AG08395 (cell line): ENCODE measurements at places on chromosomes 7 and 10.

DNA sequence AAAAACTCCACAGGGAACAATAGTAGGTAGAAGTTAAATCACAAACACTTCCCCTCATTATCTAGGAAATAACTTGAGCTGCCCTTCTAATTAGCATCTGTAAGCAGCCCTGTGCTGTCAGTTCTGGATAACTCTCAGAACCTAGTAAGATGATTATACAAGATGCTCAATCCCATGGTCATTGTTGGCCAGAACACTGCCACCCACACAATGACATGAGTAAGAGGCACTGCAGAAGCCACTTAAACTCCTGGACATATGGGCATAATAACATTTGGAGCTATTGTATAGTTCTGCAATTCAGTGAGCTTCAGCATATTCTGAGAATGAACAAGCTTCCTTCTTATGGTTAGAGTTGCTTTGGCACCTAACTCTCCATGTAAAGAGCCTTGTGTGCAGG, 153.8 kb downstream of the PLPP4 start:
- DNase-seq: no peak

GRCh38 chr10:13272164-13272571, 27.7 kb downstream of the PHYH start:
- peak; percentile 34 for DNase-seq

GRCh38 chr10:65838811-65839210, 1087.0 kb upstream of the LRRTM3 start:
- DNase-seq: no peak

- DNase-seq: peak; percentile 17
Measured at GRCh38 chr10:30058570-30059132, 735 bp downstream of the JCAD start.

DNA sequence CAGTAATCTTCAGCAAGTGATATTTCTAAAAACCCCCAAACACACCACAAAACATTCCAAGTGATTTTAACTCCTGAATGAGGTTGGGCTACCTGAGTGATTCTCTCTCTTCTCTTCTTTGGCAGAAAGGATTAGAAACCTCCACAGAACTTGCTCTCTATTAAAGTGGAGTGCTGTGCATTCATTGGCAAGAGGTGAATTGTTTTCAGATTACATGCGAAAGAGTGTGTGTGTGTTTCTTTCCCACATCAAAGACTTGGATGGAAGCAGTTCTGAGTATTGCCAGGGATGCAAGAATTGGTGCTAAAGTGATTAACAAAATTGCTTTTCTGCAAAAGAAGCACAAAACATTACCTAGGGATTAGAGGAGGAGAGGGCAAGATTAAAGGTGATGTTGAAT, 13.1 kb upstream of the FBXW4 start:
- DNase-seq: no peak

DNA sequence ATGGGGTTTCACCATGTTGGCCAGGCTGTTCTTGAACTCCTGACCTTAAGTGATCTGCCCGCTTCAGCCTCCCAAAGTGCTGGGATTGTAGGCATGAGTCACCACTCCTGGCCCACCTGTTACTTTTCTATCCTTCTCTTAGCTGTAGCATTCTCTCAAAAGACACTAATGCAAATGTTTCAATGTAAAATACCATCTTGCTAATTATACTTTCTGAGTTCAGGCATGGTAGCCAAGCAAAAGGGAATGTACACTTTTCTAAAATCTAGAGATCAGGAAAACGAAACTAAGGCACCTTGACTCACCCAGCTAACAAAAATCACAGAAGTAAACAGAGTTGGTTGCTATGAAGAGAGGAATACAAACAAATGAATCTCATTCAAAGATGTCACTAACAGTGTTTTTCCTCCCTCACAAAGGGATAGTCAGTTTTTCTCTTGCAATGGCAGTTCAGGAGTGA, 401.0 kb upstream of the NRP1 start:
- no peak for DNase-seq

DNA sequence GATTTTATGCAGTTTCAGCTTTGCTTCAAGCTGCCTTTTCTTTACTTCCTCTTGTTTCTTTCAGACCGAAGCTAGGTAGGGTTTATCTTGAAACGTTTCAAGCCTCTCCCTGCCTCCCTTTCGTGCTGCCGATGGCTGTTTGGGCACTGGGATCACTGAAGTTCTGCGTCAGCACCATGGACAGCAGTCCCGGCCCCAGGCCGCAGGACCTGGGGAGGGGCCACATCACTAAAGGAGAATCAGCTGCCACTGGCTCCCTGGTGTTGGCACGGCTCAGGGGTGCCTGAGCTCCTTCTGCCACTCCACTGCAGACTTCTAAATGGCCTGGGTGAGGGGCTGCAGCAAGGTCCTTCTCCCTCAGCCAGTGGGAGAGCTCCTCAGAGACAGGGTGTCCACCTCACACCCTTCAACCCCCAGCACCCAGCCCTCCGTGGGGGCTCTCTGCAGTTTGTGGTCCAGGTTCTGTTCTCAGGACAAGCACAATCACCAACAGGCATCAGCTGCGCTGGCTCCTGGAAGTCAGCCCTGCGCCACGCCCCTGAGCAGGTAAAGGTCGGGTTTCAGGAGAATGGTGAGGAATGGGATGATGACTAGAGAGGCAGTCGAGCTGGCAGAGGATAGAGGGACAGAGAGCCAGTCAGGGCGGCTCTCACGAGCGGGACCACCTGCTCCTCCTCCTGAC, 387.2 kb downstream of the TCERG1L start:
- DNase-seq: no peak

DNA sequence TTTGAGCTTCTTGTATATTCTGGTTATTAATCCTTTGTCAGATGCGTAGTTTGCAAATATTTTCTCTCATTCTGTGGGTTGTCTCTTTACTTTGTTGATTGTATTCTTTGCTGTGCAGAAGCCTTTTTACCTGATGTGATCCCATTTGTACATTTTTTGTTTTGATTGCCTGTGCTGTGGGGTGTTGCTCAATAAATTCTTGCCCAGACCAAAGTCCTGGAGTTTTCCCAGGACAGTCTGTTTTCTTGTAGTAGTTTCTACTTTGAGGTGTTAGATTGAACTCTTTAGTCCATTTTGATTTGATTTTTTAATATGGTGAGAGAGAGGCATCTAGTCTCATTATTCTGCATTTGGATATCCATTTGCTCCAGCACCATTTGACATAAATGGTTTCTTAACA, 588.7 kb upstream of the MBL2 start:
- no peak for DNase-seq

DNA sequence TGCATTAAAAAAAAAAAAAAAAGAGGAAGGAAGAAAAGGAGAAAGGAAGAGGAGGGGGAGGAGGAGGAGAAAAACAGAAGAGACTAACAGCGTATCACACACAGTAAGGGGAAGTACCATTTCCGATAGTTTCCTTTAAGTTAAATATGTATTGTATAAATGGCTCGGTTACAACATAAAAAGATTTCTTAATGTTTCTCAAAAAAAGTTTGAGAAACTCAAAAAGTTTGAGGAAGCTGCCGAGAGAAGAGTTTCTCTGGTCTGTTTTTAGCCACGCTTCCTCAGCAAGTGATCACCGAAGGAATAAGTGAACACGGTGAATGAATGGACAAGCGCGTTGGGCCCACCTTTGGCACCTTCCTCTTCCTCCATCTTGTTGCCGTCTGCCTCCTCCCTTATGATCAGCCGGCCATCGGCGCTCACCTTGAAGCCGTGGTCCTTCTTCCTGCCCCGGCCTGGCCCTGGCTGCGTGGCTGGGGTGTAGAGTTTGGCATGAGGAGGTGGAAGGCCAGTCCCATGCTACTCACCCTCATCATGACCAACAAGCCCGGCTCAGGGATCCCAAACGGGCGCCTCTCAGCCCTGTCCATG, 31.3 kb upstream of the FRAT2 start:
- DNase-seq: no peak

DNA sequence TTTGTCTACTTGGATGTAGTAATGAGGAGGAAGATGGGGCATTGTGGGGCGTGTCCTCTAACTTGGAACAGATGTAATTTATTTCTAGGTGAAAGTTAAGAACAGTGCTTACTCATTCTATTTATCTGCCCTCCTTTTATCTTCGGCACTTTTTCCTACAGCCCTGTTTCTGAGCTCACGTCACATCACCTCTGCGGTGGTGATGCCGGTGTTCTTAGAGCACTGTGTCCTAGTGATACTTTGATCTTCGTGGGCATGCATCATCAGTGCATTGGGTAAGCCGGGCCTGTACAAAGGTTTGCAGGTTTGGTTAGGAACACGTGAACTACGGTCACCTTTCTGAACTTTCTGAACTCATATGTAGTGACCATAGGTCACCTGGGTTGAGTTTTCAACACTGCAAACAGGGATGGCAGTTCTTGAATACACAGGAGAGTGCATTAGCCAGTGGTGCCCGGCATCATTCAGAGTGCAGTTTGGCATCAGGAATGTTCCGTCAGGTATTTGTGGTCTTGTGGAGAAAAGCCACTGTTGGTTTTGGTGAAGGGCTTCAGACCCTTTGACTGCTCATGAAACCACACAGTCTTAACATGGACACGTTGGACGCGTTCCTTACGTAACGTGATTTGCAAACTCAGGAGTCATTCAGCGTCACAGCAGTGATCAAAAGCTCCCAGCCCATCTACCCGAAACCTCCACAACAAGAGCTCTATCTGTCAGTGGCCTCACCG, 5.6 kb downstream of the POR start:
- no peak for DNase-seq

DNA sequence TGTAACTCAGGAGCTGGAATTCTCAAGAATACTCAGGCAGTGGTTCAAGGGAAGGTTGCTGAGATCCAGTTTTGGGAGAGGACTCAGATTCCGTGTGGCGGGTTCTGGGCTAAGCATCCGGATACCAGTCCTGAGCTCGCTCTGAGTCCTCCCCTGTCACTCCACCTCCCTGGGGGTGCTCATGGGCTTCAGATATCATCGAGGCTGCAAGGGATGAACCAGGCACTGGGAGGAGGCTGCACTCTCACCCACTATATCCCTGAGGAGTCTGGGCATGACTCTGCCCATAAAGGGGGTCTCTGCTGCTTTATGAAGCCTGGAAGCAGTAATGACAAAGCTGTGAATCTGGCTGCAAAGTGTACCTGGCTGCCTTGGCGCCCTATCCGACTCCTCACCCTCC, 188.5 kb downstream of the TNS3 start:
- no peak for DNase-seq

DNA sequence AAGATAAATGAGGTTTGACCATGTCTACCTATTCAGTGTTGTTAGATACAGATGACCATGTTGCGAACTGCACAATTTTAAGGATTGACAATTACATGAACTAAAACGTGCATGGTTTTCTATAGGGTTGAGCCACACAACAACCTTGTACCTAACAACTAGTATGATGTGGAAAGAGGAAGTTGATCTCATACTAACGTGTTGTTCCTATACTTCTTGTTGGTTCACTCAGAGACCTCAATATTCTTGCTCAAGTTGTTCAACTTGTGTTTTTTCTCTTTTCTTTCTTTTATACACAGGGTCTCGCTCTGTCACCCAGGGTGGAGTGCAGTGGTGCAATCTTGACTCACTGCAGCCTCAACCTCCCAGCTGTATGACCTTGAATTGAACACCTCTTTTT, 6.1 kb upstream of the KEL start:
- no peak for DNase-seq

DNA sequence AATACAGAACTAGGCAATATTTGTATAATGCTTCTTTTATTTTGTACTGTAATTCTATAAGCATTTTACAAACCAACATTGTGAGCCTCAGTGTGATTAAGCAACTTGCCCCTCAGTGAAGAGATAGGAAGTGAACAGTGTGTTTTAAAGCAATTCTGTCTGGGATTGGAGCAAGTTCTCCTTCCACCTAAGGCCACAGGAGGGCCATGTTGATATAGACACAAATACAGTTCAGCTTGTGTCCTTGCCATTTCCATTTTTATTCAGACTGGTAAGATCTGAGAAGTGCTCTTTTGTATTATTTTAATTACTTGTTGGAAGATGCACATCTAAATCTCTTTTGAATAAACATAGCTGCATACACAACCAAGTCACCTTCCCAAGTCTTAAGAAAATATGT, 416.3 kb upstream of the COBL start:
- no peak for DNase-seq

- DNase-seq: peak; percentile 54
Measured at GRCh38 chr10:31582365-31583052, 263.5 kb downstream of the ZEB1 start.

- DNase-seq: no peak
Measured at GRCh38 chr7:33448035-33448434, 318.7 kb downstream of the BBS9 start.

DNA sequence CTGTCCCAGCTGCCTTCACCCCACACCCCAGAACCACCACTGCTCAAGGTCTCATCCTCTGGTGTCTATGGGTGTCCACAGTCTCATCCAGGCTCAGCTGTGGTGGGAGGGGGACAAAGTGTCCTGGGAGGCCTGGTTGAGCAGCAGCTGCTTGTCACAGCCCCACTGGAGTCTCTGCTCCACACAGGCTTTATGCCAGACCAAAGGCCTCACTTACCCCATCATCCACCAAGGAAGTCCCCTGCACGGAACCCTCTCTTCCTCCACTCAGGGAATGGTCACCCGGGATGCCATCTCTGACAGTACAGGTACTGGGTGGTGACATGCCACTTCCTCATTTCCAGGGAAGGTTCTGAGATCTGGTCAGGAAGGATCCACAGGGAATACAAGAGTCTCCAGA, 925.4 kb upstream of the ZNF722 start:
- no peak for DNase-seq

GRCh38 chr10:85284778-85285770, 956.7 kb downstream of the CCSER2 start:
- DNase-seq: no peak

DNA sequence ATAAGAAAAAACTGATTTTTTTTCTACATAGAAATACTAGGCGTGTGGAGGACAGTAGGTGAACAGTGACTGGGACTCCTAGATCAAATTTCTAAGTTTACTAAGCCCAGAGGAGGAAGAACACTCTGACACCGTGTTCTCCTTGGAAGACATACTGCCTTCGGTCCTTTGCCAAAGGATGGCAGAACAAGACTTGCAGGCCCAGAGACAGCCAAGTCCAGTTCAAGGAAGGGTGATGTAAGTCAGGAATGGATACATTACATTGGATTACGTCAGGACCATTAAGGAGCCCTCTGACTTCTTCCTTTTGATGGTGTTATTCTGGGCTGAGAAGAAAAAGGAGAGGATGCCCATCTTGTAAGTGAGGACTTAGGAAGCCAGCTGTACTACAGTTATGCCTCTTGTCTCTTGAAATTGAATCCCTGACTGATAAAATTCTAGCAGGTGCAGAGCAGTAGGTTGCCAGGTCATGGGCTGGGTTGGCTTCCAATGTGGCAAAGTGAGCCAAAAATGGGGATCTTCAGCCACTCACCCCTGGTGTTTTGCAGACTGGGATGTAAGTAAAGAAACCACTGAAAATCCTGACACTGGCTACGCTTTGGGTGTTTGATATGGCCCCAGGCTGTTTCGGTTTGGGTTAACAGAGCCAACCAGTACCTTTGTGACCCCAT, 45.1 kb downstream of the RELN start:
- no peak for DNase-seq

DNA sequence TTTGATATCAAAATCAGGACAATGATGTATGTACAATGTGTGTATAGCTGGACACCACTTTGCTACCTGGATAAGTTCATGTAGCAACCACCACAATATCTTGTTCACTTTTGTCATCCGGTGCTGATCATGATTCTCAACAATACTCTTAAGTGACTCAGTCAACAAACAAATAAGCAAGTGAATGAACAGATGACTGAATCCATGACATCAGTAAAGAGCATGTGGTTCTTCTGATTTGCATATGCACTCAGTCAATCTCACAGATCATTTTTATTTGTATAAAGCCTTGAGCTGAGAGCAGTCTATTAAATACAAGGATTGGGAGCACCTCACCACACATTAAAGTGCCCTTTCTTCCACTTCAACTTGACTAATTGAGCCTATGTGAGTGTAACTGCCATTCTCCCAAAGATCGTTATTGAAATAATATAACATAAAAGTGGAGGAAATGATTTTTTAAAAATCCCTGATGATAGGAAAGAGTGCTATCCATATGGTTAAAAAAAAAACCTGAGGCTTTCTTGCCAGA, 69.5 kb downstream of the NPSR1 start:
- no peak for DNase-seq
